ENCODE measurements at places on chromosomes 11 and 22.

DNA sequence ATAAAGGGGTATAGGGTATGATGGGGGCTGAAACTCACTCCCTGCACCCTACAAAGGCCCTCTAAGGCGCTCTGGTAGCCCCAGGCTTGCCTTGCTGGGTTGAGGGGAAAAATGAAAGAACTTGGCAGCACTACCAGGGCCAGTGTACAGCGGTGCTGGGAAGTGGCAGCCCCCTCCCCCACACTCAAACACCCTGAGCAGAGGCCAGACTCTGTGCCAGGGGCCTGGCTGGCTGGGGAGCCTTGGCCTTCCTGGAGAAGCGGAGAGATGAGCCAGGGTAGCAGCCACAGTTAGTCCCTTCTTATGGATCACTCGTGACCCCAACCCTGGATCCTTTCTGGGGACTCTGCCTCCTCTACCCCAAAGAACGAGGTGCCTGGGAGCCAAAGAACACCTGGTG is 2.7 kb downstream of the TMEM134 start:
- DNase-seq, result no peak

DNA sequence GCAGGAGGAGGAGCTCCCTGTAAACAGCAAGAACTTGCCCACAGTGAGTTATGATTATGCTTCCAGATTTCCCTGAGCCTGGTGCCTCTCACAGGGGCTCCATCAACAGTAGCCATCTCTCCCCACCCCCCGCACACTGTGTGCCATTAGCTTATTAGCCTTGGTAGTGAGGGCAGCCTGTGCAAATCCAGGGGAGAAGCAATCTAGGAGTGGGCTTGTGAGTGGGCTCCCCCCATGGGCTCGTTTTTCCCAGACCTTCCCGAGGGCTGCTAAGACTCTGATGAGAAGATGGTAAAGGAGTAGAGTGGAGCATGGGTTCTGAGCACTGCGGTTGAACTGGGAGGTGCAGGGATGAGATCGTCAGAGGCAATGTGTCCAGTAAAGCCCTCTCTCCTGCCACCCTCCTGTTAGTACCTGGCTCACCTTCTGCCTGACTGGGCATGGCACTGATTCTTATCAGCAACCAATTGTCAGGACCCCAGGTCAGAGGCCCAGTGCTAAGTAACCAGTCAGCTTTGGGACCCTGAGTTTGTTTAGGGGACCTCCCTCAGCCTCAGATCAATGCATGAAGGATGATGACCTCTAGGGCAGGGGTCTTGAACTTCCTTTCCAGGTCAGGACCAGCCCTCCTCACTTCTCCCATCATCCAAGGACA is 38.4 kb upstream of the TP53I11 start:
- DNase-seq, result peak; percentile 16

GRCh38 chr11:23455321-23455891 is 595.1 kb upstream of the CCDC179 start:
- DNase-seq, result no peak

DNA sequence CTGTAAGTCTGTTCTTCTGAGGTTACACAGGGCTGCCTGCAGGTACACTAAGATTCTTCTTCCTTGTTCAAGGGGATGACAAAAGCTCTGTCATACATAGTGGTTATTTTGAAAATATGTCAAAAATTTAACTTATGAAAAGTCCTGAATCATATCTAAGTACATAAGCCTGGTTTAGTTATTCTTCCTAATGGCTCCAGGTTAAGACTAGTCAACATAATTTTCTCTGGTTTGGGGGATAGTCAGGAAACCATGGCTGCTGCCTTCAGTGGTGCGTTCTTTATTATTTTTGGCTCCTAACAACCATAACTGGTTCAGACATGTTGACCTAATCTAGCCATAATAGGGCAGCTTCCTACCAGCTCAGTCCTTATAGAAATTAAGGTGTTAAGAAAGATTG is 257.4 kb upstream of the DDI1 start:
- no peak for DNase-seq

DNA sequence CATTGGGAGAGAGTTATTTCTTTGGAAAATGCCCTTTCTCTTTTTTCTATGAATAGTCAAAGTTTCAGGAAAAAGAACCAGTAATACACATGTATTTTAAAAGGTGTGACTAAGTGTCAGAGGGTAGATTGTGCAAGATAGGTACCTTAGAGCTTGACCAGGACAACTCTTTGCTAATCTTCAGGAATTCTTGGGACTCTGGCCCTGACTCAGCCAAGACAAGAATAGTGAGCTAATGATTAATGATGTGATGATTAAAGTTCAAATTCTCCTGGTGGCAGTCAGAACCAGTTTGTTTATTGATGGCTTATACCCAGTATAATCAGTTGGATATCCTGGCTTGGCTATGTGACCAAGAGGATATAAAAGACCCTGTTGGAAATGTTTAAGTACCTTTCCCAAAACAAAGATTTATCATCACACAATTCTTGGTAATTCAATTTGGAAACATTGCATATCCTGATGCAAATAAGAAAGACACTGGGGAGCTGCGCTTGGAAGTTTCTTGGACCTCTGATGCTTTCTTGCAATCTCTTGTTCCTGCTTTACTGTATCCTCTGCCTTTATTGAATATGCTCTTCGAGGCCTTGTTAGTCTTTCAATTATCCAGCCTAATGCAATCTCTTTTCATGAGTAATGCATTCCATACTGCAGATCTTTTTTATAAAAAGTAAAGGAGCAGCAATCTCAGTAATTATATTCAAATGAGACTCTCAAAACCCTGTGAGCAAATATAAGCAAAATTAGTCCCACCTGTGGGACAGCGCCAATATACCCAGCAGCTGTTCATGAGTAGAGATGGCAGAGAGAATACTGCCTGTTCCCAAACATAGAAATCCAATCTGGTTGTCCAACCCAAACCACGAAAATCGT is 48.0 kb upstream of the CEP126 start:
- DNase-seq, result no peak

- DNase-seq, result no peak
Observed at GRCh38 chr11:67689178-67689577, 14.8 kb upstream of the ALDH3B2 start.

DNA sequence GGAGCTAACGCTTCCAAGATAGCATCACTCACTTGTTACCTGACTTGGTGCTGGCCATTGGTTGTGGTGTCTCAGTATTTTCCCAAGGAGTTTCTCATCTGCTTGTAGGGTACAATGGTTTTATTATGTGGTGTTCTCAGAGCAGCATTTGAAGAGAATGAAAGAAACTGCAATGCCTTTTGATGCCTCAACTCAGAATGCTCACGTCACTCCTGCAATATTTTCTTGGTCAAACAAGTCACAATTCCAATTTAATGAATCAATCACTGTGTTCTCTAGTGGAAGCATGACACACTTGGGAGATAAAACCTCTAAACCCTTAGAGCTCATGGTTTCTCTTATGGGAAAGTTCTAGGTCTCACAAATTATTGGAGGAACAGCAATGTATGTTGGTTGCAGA is 2.0 kb upstream of the OR5D14 start:
- DNase-seq, result no peak

- no peak for DNase-seq
Observed at GRCh38 chr11:28899706-28900105, 791.5 kb downstream of the METTL15 start.

- DNase-seq, result no peak
Observed at GRCh38 chr11:74256378-74257133, 54.9 kb downstream of the P4HA3 start.

GRCh38 chr22:23137905-23138561 is 3.8 kb downstream of the RSPH14 start:
- peak; percentile 69 for DNase-seq

DNA sequence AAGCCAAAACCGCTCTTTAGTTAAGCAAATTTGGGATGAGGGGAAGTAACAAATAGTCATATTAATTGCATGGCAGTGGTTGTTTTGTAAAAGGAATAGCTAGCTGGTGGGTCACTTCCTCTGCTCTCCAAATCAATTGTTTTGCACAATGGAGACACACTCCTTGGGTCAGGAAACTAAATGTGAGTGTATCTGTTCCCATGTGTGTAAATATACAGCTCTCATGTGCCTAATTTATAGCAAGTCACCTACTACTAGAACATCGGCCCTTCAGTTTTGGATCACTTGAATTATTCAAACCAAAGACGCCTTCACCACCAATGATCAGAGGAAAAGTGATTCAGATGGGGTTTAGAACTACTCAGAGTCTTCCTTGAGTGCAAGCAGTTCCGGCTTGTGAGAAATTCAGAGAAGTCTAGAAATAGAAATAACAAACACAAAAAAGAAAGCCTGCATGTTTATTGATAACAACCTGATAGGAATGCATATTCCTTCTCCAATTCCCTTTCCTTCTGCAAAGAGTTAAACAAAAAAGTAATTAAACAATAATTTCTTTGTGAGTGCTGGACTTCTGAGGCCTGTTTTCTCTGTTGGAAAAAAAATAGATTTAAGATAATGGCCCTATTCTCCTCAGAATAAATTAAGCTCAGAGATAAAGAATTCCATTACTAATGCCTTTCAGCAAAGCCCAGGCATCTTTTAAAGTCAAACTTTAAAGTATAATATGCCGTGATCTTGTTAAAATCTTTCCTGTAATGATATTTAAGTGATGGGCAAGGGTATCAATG is 100.4 kb downstream of the KIRREL3 start:
- no peak for DNase-seq

GRCh38 chr11:85855341-85855656 is at the start of gene CCDC83:
CCDC83 (plus strand) TSS chr11:85855383; CDS start chr11:85865124, 9,741 bp downstream.
- DNase-seq, result no peak

GRCh38 chr22:35656284-35656752 is 8.1 kb downstream of the APOL6 start:
- DNase-seq, result no peak

DNA sequence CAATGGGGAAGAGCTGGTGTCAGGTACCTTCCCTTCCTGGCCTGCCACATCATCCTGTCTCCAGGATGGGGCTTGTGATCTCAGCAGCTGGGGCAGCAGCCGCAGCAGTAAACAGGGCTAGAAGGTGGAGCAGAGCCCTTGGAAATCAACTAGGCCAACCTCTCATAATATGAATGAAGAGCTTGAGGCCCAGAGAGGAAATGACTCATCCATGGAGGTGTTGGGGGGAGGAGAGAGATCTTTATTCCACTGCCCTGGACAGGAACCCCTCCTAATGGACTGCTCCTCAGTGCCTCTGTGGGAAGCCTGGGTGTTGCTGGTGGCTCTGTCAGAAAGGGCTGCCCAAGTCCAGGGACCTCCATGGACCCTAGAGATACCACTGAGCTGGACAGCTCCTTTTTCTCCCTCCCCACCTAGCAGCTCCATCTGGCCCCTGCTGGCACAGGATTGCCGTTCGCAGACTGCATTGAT is 111.8 kb downstream of the OSBP2 start:
- DNase-seq, result no peak

GRCh38 chr11:130165601-130166456 is 6.2 kb downstream of the ST14 start:
- no peak for DNase-seq

DNA sequence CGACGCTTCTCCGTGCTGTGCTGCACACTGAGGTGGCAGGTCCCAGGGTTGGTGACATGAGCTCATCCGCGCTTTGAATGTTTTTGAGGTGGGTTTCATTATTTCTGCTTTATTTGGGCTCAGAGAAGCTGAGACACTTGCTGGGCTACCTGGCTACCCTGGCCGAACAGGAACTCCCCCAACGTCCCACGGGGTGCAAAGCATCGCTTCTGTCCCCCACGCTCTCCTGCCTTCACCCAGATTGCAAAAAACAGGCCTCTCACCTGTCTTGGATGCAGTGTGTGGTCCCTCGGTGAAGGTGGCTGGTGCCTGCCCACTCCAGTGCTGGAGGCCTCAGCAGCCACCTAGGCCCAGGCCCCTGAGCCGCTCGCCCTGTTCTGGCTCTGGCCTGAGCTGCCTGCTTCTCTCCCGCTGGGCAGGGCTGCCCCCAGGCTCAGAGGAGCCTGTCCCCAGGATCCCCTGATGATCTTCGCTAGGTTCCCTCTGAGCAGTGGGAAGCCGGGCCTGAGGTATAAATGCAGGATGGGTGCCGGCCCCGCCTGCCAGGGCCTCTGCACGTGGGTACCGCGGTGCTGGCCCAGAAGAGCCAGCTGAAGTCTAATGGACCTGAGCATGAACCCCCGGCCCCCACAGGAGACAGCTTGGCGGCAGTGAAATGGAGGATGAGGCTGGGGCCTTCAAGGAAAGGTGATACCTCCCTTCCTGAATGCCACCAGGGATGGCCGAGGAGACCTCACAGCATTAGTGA is 15.8 kb upstream of the MRGPRD start:
- no peak for DNase-seq

DNA sequence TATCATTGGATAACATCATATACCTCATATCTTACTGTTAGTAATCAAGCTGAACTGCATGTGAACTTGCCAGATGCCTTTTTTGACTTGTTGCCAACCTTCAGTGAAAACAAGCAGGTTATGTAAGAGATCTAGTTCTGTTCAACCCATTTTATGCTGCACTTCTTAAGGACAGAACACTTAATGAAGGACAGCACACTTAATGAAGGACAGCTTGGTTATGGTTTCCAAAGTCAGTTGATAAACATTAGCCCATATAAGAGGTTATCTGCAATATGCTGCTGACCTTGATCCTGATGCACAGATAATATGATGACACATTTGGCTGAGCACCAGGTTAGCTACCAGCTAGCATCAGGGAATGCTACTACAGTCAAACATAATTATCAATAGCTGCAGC is 358.7 kb upstream of the PDGFD start:
- DNase-seq, result no peak

DNA sequence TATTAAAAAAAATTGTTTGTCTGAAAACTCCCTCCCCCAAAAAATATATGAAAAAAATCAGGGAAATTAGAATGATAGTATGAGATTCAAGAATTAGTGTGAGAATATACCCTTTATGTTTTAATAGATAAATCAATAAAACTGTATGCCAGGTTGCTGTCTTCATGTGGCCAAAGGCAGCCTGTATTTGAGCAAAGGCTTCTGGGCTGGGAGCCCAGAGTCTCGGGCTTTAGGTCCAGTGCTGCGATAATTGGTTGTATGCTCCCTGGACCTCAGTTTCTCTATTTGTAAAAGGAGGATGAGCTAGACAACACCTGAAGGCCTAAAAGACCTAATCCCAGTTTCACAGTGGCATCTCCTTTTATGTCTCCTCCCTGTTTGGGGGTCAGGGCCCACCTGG is 29.8 kb downstream of the THOC5 start:
- DNase-seq, result no peak

- no peak for DNase-seq
Observed at GRCh38 chr11:97309291-97309690, 919.5 kb downstream of the JRKL start.

GRCh38 chr11:85749287-85749834 is 61.6 kb downstream of the SYTL2 start:
- no peak for DNase-seq

GRCh38 chr11:5624489-5625279 is at the start of gene TRIM34:
TRIM34 (plus strand) TSS chr11:5625001; CDS start chr11:5632332, 7,331 bp downstream.
- peak; percentile 88 for DNase-seq

DNA sequence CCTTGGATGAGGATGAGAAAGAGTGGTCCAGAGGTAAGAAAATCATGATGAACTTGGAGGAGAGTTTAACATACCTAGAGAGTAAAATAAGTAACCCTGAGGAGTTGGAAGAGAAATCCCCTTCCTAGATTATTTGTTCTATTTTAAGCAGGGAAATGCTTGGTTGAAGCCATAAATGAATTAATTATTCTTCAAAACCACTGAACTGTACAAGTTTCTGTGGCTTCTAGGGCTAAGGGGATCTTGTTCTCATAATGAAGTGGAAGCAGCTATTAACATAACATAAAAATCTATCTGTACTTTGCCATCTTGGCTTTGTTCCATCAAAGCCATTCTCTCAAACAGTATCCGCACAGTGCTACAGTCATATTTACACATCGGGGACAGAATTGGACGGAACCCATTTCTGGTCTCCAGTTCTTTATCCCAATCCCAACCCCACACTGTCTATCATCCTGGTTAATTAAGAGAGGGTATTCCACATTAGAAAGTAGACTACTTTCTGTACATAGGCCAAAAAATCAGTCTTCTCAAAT is 14.5 kb upstream of the ARHGAP42 start:
- DNase-seq, result no peak

- no peak for DNase-seq
Observed at GRCh38 chr11:9525116-9525515, 48.4 kb upstream of the WEE1 start.
